T-cell (primary cell): ENCODE measurements at places on chromosomes 7 and 10. TPM values are rescaled to one million over a fixed set of nuclear protein-coding genes. Genes with fewer than 3 reads are reported as not detected.

DNA sequence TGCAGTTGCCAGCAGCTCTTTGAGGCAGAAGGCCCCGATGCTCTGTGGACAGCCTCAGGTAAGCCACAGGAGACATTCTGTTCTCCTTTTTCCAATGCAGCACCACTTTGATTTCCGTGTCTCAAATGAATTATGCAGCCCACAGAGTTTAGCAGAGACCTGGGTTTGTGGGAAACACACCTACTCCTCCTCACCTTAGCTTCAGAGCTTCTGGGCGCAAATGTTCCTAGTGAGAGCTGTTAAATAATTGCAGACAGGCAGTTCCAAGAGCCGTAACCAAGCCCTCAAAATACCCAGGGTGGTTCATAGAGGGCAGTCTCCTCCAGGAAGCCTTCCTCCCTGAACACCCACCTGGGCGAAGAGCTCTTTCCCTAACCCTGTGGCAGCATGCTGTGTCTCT, 69.2 kb upstream of the AGK start:
- no peak for DNase-seq

GRCh38 chr7:30658479-30659074, 23.7 kb downstream of the CRHR2 start:
- DNase-seq: no peak

- DNase-seq: no peak
Observed at GRCh38 chr7:4747746-4748145, 27.7 kb upstream of the AP5Z1 start.

DNA sequence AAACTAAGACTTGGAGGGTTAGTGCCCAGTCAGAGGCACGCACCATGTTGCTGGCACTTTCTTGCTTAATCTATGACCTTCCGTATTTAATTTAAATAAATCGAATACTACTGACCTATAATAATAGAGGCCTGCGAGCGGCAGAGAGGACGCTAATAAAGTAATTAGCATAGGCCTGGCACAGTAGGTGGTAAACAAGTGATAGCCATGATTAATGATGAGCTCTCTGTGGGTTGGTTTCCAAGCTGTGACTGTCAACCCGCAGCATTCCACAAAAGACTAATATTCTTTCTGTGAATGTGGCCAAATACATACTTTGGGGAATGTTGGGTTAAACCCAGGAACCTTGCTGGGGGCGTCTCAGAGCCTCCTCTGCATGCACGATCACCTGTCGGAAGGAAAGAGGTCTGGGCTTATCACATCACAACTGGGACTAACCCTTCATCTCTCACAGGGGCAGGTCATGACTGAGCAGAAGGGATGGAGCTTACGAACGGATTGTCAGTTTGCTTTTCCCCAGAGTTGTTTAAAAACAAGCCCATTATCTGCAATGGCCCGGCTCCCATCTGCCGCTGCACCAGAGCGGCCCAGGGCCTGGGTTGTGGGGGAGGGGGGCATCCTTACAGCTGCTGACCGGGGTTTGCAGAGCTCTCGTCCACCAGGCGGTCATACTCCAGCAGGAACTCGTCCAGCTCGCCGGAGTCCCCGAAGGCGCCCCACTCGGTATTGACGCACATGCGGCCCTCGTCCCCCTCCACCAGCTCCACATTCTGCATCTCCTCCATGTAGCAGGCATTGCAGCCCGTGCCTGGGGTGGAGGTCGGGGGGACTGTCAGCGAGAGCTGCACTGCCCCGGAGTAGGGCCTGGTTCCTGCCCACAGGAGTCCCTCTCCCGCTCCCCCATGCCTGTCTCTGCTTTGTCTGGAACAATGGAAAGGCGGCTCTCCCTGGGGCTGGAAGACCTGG, 6.2 kb upstream of the MYL7 start:
- no peak for DNase-seq

DNA sequence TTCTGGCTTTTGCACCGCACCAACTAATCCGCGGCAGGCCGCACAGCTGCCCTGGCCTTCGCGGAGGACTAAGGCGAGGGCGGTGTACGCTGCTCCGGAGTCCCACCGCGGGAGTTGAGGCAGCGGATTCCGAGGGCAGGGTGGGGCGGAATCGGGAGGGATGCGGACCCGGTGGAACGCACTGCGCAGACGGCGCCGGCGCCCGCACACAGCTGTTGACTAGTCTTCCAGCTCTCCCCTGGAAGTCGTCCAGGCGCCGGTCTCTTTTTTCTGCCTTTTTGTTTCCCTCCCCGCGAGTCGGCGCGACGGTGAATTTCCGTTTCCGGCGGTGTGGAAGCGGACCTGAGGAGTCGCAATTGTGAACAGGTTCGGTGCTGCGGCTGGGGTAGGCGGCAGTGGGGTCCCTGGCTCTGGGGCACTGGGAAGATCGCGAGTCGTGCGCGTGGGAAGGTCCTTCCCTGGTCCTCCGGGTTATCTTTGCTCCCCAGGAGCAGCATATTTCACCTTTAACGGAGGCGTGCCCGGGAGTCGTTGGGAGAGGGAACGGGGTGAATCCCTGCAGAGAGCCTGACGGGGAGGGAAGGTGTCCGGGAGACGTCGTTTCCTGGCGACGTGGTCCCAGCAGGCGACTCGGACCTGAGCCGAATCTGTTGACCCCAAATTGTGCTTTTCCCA, at the start of gene ASAH2B:
Gene ASAH2B, plus strand, starts transcription at position 319 of the 675 bp plus-strand sequence. CDS start 5,195 bp downstream, outside the sequence.
- DNase-seq: peak; percentile 79

DNA sequence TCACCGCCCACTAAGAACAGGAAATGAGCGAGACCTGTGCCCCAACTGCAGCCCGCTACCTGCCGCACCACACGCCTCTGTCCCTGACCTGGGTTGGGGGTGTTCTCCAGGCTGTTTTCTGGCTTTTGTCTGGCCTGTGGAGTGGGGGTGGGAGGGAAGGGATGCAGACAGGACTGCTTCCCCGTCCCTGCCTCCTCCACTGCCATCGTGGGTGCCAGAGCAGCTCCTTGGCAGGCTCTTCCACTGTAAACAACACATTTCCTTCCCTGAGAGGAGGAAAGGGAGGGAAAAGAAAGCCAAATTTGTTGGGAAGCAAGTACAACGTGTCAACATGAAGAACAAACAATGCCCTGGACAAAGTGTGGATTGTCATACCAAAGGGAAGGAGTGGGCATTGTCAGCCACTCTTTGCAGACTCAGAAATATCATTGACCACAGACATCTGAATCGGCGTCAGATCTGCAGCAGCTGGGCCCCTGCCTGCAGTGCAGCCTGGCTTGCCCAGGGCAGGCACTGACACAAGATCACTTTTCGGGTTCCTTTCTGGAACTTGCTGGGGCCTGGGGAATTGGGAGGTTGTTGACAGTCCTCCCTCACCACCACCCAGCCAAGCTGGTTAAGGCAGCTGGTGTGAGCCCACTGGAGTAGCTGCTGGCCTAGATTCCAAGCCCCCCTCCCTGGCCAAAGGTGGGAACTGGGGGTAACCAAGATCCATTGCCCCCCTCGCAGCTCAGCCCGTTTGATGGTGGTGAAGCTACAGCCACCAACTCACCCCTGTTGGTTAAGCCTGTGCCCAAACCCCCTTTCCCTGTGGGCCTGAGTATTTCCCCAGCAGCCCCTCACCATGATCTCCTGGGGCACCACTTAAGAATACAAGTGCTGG, 22.6 kb upstream of the TRIM8 start:
- no peak for DNase-seq

GRCh38 chr10:133100706-133101415, 13.1 kb downstream of the ADGRA1 start:
- DNase-seq: no peak

The GDF10 gene
- total RNA-seq: 1.4 TPM

- DNase-seq: no peak
Observed at GRCh38 chr7:46150202-46150601, 229.1 kb upstream of the IGFBP3 start.

GRCh38 chr10:84329196-84329611, 815 bp downstream of the CCSER2 start:
- DNase-seq: no peak

- DNase-seq: no peak
Observed at GRCh38 chr10:52463826-52464225, 149.7 kb downstream of the DKK1 start.

DNA sequence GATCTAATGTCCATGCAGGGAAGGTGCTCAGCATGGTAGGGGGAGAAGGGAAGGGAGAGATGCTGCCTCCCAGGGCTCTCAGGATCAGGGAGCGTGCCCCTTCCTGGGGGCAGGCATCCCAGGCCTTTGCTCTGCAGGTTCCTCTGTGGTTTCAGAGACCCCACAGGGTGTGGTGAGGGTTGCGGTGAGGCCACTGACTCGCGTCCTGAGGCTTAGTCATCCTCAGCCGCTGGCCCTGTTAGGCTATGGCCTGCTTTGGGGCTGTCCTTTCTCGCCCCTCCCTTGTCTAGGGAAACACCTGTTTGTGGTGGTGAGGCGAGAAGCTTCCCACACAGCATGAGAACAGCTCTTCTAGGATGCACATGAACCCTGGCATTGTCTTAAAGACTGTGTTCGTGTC, 558.3 kb upstream of the FOXK1 start:
- no peak for DNase-seq

The LBX1 gene
- not detected for total RNA-seq

GRCh38 chr10:26859241-26860101, 1.3 kb downstream of the ABI1 start:
- DNase-seq: no peak

DNA sequence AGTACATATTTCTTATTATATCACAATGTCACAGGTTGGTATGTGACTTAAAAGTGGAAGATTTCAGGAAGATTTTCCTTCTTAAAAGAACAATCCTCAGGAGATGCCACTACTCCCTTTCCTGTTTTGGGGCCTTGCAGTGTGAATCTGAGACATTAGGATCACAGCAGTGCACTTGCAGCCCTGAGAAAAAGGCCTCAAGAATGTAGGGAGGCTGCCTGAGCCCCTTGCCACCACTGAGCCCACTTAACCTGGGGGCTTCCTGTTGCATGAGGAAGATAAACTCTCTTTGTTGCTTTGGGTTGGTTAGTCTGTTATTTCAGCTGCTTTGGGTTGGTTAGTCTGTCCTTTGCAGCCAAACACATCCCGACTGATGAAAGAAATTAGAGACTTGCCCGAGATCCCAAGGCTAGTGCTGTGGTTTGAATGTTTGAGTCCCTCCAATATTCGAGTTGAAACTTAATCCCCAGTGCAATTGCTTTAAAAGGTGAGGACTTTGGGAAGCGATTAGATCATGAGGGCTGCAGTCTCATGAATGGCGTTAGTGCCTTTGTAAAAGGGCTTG, 151.3 kb upstream of the SP4 start:
- no peak for DNase-seq

GRCh38 chr7:30166841-30167235, 32.1 kb downstream of the MTURN start:
- DNase-seq: no peak

The SPDYE1 gene
- not detected for total RNA-seq

DNA sequence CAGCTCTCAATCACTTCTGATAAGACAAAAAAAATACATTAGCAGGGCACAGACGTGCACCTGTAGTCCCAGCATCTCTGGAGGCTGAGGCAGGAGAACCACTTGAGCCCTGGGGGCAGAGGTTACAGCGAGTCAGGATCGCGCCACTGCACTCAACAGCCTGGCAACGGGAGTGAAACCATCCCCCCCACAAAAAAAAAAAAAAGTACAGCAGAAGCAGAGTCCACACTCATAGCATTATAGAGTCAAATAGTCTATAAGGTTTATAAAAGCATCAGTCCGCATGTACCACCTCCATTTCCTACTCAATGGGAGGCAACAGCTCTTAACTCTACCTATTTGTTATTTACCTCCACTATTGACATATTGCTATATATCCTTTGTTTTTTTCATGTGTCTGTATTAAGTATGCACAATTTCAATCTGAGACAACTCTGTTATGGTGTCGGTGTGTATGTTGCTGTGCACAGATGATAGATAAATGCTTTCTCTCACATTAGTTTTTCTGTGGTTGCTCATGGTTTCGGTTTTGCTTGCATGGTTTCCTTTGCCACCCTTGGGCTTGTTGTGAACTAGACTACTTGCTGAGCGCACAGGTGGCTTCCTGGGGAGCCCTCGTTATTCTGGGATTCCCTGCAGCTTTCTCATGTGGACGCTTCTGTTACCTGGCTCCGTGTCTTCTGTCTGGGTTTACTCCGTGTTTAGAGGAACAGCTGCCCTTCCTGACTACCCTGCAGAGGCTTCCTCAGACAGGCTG, 40.4 kb downstream of the PROSER2 start:
- peak; percentile 38 for DNase-seq

DNA sequence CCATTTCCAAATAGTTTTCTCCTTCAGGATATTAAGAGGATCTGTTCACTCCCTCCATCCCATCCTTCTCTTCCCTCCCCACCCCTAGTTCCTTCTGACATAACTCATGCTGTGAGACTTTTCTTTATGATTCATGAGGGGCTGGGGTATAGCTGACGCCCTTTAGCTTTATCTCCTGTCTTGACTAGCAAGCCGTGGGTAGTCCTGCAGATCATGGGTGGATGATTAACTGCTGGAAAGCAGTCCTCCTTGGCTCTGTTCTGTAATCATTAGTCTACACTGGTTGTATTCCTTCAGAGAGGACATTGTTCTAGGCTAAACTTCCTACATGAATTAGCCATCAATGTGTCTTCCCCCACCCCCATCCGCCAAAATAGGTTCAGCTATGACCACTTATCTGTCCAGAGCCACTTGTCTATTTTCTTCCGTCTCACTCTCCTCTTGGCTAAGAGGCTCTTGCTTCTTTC, 135.4 kb downstream of the LRRC4 start:
- no peak for DNase-seq

GRCh38 chr7:92330835-92331438, 85.2 kb downstream of the ANKIB1 start:
- no peak for DNase-seq

The CALML3 gene
- total RNA-seq: not detected

DNA sequence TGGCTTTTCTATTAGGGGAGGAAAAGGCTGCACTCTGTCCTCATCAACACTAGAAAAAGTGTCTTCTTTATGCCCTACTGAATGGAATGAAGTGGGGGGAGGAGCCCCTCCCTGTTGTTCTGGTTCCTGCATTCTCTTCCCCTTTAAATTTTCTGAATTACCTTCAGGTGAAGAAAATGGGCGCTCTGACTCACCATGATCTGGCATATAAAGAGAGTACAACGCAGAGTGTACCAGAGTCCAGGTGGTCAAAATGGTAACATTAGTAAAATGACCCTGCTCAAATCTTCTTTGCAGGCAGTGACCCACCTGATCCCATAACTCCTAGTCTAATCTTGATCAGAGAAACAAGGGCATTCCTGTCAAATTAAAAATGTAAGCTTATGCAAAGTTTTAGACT, 80.7 kb downstream of the THSD7A start:
- no peak for DNase-seq
